Osteoblast (primary cell): ENCODE measurements at places on chromosomes 4 and X. TPM values are rescaled to one million over a fixed set of nuclear protein-coding genes. Genes with fewer than 3 reads are reported as not detected.
A peak's percentile ranks its signal among the peaks of the same experiment; 100 is the strongest.

TREX2 gene
- 3.3 and 3.5 TPM in 2 replicates for total RNA-seq

SH3TC1 gene
- total RNA-seq, result 3.5 and 3.6 TPM in 2 replicates

DNA sequence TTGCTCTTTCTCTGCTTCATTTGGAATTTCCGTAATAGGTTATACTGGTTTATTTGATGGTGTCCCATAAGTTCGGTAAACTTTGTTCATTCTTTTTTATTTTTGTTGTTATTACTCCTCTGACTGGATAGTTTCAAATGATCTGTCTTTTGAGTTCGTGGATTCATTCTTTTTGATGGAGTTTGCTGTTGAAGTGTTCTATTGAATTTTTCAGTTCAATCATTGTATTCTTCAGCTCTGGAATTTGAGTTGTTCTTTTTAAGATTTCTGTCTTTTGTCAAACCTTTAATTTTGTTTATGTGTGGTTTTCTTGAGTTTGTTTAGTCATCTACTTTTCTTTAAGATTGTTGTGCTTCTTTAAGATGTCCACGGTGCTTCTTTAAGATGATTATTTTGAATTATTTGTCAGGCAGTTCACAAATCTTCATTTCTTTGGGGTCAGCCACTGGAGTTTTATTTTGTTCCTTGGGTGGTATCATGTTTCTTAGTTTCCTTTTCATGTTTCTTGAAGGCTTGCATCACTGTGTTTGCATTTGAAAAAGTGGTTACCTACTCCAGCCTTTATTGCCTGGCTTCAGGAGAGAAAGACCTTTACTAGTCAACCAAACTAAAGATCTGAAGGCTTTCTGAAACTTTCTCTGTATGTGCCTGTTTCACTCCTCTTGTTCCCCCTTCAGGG, 154.8 kb upstream of the ANXA3 start:
- DNase-seq, result no peak

DNA sequence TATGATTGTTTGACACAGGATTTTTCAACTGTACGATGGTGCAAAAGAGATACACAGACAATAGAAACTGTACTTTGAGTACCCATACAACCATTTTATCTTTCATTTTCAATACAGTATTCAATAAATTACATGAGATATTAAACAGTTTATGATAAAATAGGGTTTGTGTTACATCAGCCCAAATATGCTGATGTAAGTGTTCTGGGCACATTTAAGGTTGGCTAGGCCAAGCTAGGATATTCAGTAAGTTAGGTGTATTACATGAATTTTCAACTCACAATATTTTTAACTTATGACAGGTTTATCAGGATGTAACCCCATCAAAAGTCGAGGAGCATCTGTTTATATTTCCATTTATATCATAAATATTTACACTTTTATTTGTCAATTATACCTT, 42.9 kb upstream of the PLS3 start:
- DNase-seq, result no peak

PHOX2B gene
- total RNA-seq, result not detected in 2 replicates

- no peak for DNase-seq
Measured at GRCh38 chr4:3766785-3767569, 792 bp downstream of the ADRA2C start.

PFKFB1 gene
- not detected in 2 replicates for total RNA-seq

GRCh38 chr4:165382640-165383039, 3.8 kb downstream of the CPE start:
- DNase-seq, result no peak

IBSP gene
- 14.4 and 15.6 TPM in 2 replicates for total RNA-seq

ASMT gene
- total RNA-seq, result 0.36 TPM in 1 of 2 replicates, not detected in the other

DAPP1 gene
- not detected in 2 replicates for total RNA-seq

FGFR3 gene
- total RNA-seq, result 0.29 and 0.36 TPM in 2 replicates

- DNase-seq, result no peak
Measured at GRCh38 chrX:47539860-47540259, 21.1 kb upstream of the ARAF start.

DNA sequence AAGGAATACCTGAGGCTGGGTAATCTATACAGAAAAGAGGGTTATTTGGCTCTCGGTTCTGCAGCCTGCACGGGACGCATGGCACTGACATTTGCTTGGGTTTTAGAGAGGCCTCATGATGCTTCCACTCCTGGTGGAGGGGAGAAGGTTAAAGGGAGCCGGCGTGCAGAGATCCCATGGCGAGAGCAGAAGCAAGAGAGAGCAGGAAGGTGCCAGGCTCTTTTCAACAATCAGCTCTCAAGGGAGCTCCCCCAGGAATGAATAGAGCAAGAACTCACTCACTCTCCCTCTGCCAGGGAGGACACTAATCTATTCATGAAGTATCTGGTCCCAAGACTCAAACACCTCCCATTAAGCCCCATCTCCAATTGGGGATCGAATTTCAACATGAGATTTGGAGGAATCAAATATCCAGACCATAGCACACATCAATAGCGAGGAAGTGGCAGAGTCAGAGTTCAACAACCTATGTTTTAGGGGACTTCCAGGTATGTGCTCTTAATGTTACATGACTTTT, 109.8 kb downstream of the SORBS2 start:
- DNase-seq, result no peak

DNA sequence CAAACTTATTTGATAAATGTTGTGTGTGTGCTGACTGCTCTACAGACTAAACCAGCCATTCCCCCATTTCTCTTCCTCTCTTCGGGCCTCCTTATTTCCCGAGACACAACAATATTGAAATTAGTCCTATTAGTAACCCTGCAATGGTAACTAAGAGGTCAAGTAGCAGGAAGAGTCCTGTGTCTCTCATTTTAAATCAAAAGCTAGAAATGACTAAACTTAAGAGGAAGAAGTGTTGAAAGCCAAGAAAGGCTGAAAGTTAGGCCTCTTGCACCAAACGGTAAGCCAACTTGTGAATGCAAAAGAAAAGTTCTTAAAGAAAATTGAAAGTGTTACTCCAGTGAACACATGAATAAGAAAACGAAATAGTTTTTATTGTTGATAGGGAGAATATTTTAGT, 357.8 kb upstream of the SLC7A11 start:
- DNase-seq, result no peak

- DNase-seq, result peak; percentile 86
Measured at GRCh38 chr4:8617486-8618040, 25.0 kb downstream of the CPZ start.

STPG2 gene
- under 0.01 and 0.29 TPM in 2 replicates for total RNA-seq

- no peak for DNase-seq
Measured at GRCh38 chr4:22463179-22463578, 52.7 kb downstream of the ADGRA3 start.

GRCh38 chr4:25310803-25311166, 1.8 kb upstream of the ZCCHC4 start:
- DNase-seq, result no peak

HOPX gene
- total RNA-seq, result 0.29 and 0.36 TPM in 2 replicates

DNA sequence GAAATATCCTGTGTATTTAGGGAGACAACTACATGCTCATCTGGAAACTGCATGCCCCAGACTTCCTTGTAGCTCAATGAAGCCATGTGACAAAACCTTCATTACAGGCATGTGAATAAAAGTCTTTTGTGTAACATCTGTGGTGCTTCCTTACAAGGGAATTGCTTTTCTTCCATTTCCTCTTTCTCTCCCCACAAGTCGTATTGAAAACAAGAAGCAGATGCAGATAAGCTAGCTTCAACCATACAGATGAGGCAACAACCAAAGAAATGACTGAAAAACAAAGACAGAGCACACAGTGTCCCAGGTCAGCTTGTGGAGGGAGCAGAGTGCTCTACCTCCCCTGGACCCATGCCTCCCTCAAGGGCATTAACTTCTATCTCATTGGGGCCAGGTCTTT, 115.8 kb upstream of the INPP4B start:
- peak; percentile 74 for DNase-seq

DNA sequence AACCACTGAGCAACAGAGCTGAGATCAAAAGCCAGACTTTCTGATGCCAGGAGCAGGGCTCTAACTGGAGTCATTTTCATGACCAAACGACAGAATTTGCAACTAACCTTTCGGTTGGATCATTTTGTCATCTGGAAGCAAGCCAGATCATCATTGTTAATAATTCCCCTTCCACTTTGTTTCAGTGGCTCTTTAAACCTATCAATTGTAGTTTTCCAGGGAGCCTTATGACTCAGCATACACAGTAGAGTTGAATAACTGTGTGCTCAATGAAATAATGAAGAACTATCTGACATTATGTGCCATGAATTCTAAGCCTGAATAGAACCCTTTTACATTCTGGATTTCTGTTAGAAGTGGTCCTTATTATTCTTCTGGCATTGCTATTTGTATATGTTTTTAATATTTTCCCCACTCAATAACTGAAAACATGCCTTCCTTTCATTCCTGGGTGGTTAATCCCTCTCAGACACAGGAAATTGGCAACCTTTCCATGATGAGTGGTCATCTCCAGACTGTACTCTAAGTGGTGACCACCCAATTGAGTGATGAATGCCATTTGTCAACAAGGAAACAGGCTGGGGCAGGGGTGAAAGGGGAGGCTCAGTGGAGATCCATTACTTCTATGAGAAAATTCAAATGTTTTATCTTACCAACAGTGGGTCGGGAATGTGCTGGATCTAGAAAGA, 431.8 kb downstream of the BCOR start:
- no peak for DNase-seq

DNA sequence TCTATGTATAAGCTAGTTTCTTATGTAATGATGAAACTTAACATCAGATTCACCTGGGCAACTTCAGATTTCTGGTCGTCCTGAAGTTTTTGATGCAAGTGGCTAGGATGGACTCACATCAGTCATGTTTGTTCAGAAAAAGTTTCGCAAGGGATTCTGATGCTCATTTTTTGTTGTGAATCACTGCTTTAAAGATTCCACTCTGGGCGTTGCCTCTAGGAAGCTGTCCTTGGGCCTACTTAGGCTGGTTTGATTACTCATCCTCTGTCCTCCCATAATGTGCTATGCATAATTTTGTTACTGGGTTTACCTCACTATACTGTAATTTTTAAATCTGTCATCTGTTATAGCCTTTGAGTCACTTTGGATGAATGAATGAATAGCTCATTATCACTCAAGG, 30.8 kb downstream of the HERC3 start:
- DNase-seq, result peak; percentile 65

GAGE12F gene
- total RNA-seq, result not detected in 2 replicates

DNA sequence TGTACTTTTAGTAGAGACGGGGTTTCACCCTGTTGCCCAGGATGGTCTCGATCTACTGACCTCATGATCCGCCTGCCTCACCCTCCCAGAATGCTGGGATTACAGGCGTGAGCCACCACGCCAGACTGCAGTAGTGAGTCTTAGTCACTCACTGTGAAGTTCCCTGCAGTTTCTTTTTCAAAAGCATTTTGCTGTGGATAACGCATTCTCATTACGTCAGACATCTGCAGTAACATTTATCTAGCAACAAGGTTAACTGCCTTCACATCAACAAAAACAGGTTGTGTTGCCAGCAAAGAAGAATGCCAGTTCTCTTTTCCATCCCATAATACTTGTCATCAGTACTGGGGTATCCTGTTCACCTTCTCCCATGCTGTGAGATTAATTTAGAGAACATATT, 164.6 kb downstream of the DHRSX start:
- DNase-seq, result no peak

DDX53 gene
- total RNA-seq, result not detected in 2 replicates

GRCh38 chr4:8651661-8652180, 59.2 kb downstream of the CPZ start:
- peak; percentile 69 for DNase-seq

DNA sequence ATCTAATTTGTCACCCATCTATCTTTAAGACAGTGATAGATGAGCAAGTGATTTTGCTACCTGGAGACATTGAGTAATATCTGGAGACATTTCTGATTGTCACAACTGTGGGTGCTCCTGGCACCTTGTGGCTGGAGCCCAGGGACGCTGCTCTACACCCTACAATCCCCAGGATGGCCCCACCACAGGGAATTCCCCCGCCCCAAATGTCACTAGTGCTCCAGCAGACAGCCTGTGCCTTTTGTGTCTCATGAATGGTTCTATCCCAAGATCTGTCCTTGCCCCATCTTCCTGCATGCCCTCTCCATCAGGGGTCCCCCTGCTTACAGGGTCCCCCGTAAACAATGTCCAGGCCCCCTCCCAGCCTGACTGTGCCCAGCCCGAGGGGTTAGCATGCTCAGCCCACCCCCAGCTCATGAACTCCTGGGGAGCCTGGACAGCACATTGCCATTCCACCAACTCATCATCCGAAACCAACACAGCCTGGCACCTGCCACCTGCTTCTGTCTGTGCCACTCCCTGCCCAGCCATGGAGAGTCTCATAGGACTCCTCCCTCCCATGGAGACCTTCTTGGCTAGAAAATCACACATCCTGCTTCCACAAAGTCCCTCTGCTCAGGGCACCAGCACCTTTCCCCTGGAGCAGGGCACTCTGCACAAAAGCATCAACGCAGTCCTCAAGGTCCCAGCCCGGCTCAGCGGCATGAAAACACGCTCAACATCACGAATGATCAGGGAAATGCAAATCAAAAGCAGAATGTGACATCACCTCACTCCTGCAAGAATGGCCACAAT, 5.7 kb downstream of the P2RY8 start:
- no peak for DNase-seq

DNA sequence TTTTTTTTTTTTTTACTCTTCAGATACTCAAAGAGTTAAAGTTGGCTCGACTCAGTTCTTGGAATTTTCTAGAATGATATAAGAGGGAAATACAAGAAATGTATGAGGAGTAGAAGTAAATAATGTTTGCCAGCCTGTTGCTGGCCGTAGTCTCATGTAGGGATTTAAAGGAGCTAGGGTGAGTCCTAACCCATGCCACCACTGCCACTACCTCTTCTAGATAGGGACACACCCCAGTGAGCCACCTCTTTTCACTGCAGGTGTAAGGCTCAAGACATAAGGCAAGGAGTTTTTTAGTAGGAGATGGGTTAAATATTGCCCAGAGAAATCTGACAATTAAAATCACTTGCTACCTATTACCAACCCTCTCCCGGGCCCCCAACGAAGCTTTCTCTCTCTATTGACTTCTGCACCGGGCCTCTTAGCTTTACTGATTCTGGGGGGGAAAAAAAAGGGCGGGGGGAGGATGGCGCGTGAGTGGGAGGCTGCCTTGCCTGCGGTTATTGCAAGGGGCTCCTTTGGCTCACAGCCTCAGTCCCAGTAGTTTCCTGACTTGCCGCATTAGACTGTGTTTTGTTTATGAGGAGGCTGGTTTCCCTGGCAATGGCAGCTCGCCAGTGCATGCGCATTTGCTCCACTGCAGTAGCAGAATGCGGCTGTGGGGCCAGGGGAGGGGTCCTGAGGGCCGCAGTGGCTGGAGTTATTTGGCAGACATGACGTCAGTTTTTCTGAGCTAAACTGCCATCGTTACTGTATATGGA, 3.0 kb downstream of the LINC00632 start:
- no peak for DNase-seq

- no peak for DNase-seq
Measured at GRCh38 chr4:33086331-33086925, 2366.3 kb downstream of the PCDH7 start.

GRCh38 chr4:74623041-74623440, 171.3 kb downstream of the BTC start:
- no peak for DNase-seq

ACE2 gene
- total RNA-seq, result under 0.01 TPM in 1 of 2 replicates, not detected in the other

DNA sequence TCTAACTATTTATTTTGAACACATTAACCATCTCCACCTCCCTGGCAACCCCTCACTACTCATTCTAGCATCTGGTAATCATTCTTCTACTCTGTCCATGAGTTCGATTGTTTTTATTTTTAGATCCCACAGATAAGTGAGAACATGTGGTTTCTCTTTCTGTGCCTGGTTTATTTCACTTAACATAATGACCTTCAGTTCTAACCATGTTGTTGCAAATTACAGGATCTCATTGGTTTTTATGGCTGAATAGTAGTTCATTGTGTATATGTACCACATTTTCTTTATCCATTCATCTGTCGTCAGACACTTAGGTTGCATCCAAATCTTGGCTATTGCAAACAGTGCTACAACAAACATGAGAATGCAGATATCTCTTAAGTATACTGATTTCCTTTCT, 33.4 kb upstream of the FAM47B start:
- DNase-seq, result no peak
